ENCODE measurements at places on chromosomes 6 and 20.

DNA sequence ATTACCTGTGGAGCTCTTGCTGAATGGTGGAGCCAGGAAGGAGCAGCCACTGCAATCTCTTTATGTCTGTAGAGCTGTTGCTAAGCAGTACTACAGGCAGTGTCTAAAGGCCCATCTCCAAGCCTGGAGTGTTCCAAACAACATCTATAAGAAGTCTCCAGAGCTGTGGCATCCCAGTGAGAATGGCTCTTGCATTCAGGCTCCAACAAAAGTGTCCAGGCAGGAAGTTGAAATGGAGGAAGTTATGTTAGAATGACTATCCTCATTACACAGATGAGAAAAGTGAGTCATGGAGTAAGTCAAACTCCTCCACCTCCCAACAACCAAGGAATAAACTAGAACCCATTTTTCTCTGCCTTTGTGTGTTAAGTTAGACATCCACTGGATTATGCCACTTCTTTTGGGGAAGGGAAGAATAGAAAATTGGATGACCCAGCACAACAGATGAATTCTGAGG is 288.5 kb upstream of the STXBP5 start:
- no peak for DNase-seq

DNA sequence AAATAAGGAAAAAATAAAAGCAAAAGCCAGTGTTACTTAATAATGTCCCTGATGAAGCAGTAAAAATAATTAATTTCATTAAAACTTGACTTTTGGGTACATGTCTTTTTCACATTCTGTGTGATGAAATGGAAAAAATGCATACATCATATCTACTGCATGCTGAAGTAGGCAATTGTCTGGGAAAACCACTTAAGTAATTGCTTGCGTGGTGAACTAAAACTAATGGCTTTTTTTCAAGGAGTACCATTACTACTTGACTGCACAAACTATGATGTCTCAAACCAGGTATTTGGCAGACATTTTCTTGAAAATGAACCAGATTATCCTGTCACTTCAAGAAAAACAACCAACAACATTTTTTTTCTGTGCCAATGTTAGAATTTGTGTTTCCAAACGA is 91.3 kb upstream of the AKIRIN2 start:
- DNase-seq: no peak

GRCh38 chr20:6583134-6583738 is 184.2 kb upstream of the BMP2 start:
- DNase-seq: no peak

- no peak for DNase-seq
These were observed 1.9 kb downstream of the B3GALT4 start for GRCh38 chr6:33278810-33279209.

- DNase-seq: no peak
These were observed 384.6 kb upstream of the FLRT3 start for GRCh38 chr20:14721926-14722452.

DNA sequence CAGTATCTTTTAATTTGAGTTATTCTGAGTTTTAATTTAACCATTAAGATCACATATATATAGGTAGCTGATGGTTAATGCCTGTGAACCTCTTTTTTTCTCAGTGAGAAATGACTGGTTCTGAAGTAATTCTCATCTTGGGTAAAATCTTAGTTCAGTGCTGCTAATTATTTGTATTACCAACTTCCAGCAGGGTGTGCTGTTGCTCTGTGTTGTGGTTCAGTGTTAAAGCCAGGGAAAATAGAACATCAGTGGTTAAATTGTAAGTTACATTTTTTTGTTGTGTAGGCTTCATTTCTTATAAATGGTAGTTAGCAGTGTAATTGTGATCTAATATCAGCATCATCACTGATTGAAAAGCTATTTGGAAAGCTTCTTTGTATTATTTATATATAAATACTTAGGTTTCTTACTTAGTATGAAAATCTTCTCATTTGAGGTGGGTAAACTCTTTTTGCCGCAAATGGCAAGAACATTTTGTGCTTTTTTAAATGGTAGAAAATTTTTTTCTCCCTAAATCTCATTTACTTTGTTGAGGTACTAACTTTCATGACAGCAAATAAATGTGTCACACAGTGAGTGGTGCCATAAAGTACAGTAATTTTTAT is 43.7 kb downstream of the CDC5L start:
- no peak for DNase-seq

DNA sequence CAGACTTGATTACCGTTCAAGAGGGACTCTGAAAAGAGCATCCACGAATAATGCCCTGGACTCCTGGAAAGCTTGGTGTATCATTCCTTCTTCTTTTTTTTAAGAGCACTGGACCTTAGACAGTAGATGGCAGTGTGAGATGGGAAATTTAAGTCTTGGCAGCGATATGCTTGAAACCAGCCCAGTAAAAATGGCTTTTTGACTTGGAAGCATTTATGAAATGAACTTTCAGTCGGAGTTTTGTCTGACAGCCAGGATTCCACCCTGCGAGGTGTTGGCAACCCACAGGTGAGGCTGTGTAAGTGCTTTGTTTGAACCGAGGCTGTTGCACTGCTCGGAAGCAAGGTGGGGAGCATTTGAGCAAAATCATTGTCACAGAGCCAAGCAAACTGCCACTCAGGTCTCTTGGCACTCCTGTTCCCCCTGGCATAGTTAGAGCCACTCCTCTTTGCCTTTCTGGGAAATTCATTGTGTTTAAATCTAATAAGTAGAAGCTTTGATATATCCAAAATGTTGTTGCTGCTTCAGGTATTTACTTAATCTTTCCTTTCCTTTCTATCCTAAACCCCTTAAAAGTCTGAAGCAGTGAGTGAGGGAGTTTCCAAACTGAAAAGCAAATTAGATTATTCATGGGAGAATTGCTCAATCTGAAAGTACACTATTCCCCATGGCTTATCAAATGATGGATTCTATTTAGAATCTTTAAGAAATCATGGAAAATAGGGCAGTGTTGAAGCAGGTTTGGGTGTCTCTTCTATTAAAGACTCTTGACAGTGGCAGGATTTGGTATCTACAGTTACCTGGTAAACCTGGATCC is 272.8 kb upstream of the SLC35B3 start:
- DNase-seq: no peak

DNA sequence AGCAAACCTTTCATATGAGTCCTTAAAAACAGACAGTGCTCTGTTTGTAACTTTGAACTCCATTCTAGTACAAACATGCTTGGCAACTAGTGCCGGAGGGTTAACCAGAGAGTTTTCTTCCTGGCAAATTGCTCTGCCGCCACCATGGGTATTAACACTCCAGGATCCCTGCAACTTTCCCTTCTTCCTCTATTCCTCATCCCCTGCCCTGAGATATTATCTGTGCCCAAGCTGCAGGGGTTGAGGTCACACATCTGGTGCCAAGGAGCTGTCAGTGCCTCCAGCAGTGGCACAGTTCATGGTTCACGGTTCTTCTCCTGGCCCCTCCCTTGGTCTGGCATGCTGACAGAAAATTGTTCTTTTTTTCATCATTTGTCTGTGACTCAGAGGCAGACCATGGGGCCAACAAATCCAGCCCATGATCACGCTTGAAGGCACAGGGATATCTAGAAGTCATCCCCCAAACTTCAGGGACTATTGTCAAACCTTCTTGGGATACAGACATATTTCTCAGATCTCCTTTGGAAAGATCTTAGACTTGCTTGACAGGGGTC is 77.5 kb downstream of the ATXN1 start:
- DNase-seq: no peak

Measured in stimulated activated CD8-positive, alpha-beta memory T cell treated with anti-CD3 and anti-CD28 coated beads, Interleukin-7, amount 100 ng/mL, for 4 hours (primary cell).